ENCODE measurements at places on chromosomes 1 and 21.

GRCh38 chr21:38493549-38494250 is 4.6 kb downstream of the ERG start:
- DNase-seq: no peak

GRCh38 chr1:170377896-170378634 is 153.9 kb upstream of the GORAB start:
- DNase-seq: no peak

- DNase-seq: no peak
These were observed 38.9 kb downstream of the RTCA start for GRCh38 chr1:100304921-100305320.

DNA sequence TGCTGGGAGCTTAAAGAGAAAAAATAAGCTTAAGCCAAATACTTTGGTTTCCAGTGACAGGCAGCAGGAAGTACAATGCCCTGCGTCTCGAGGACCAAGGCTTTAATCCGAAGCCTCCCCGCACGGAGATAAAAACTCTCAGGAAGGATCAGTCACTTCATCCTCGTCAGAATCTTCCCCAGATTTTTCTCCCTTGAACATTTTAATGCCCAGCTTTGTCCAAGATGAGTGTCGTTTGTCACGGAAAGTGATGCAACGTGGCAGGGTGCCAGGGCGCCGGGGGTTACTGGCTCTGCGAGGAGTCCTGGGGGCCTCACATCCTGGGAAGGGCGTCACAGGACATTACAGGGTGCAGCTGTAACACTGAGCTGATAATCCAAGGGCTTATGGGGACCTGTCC is 25.2 kb upstream of the PCBP3 start:
- DNase-seq: no peak

DNA sequence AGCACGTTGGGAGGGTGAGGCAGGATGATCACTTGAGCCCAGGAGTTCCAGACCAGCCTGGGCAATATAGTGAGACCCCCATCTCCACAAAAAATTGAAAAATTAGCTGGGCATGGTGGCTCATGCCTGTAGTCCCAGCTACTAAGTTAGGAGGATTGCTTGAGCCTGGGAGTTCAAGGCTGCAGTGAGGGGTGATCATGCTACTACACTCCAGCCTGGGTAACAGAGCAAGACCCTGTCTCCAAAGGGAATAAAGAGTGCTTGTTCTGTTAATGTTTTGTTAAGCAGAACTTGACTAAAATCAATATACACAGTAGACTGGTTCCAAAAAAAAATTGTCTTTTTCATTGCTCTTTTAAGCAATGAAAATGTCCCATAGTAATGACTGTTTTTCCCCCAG is 146.4 kb downstream of the SYT2 start:
- DNase-seq: no peak

DNA sequence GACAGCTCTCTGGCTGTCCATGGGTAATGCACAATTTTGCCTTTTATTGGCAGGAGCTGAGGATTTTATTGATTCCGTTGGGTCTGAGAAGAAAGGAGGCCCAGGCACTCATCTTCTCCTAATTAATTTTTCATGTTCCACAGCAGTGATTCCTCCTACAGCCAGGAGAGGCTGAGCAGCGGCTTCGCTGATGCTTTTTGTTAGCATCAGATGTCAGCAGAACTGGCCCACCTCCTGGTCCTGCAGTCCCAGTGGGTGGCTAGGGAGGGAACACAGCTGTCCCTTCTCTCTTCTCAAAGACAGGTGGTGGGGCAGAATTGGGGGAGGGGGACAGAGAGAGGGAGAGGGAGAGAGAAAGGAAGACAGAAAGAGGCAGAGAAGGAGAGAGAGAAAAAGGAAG is 5.7 kb downstream of the MT1HL1 start:
- no peak for DNase-seq

- DNase-seq: no peak
These were observed 35.6 kb upstream of the SLC16A1 start for GRCh38 chr1:112991402-112992120.

GRCh38 chr1:213374369-213374768 is 323.3 kb downstream of the RPS6KC1 start:
- DNase-seq: peak; percentile 67

GRCh38 chr1:112460615-112461014 is 48.1 kb upstream of the WNT2B start:
- no peak for DNase-seq

DNA sequence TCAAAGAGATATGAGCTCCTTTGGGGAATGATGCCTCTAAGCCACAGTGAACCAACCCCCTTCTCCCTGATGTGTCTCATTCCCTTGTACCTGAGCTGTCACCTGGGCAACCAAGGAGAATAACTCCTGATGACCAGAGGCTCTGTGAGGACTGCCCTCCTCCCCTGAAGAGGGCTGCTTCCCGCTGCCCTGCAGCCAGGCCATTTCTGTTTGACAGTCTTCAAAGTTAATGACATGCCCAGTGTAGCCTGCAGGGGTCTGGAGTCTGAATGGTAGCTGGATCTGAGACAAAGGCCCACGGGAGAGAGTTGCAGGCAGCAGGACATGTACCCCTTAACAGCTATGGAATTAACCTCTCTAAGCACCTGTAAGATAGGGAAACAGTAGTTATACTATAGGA is 3.4 kb upstream of the SLFNL1 start:
- DNase-seq: no peak

DNA sequence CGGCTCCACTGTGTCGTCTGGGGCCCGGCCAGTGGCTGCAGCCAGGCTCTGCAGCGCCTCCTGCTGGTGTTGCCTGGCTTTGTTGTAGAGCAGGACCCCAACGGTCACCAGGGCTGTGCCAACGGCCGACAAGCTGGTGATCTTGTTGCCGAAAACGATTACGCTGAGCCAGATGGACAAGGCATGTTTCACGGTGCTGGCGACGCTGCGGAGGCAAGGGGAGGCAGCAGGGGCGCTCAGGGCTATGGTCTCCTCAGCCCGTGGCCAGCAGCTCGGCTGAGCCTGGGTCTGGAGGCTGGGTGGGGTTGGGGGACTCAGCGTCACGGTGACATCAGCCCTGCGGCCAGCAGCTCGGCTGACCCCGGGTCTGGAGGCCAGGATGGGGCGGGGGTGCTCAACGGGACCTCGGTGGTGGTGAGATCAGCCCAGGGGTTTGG is 7.0 kb upstream of the CDK11B start:
- peak; percentile 29 for DNase-seq

- no peak for DNase-seq
These were observed 303.8 kb downstream of the TM2D1 start for GRCh38 chr1:61420909-61421835.

DNA sequence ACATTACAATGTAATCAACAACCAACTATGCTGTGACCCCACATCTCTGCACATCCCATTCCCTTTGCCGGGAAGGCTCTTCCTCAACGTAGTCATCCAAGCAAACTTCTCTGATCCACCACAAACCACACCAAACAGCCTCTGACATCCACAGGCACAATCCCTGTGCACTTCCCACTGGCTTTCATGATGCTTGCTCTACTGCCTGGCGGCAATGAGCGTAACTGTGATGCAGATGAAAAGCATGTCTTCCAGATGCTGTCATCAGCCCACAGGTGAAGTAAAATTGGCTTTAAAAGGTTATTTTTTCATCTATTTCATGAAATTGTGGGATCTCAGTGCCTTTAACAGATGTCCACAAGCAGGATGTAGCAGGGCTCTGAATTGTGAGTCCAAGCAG is 635.2 kb downstream of the SMYD3 start:
- no peak for DNase-seq

DNA sequence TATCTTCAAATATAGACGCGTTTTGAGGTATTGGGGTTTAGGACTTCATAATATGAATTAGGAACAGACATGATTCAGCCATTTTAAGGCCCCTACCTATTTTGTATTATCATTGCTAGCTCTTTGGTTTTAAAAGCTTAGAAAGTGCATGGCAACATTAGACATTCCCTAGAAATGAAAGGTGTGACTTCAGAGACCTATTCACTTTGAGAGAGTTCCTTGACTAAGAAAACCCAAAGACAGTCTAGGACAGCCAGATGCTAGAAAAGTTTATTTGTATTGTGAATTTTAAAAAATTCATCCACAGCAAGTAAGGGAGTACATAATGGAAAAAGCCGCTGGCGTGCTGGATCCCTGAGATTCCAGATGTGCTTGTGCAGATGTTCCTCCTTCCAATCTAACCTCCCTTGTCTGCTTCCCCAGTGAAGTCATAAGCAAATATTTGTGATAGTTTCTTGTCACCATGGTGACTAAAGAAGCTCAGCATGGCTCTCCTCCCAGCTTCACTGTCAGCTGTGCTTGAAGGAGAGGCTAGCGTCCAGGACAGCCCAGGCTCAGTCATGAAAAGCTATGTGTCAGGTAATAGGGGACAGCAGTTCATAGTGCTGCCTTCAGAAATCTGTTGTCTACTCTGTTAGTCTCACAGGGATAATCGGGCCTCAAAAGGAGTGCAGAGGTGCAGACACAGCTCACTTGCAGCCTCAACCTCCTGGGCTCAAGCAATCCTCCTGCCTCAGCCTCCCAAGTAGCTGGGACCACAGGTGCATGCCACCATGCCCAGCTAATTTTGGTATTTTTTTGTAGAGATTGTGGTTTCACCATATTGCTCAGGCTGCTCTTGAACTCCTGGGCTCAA is 34.8 kb downstream of the KPNA6 start:
- no peak for DNase-seq

DNA sequence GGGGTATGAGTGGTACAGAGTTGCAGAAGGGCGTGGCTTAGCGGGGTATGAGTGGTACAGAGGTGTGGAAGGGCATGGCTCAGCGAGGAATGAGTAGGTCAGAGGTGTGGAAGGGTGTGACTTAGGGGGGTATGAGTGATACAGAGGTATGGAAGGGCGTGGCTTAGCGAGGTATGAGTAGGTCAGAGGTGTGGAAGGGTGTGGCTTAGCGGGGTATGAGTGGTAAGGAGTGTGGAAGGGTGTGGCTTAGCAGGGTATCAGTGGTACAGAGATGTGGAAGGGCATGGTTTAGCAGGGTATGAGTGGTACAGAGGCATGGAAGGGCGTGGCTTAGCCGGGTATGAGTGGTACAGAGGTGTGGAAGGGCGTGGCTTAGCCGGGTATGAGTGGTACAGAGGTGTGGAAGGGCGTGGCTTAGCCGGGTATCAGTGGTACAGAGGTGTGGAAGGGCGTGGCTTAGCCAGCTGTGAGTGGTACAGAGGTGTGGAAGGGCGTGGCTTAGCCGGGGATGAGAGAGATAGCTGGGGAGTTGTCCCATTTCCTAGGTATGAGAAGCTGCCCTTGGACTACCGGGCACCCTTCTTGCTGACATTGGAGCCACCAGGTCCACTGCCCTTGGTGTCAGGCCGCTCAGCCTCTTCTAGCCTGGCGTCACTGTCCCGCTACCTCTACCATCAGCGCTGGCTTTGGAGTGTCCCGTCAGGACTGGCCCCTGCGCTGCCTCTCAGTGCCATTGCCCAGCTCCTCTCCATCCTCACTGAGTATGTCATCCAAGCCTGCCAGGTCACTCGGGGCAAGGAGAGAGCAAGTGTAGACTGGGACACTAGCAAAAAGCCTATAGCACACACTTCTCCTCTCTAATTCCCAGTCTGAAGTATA is 29.8 kb downstream of the HYI start:
- no peak for DNase-seq
